Activated CD8-positive, alpha-beta memory T cell treated with anti-CD3 and anti-CD28 coated beads for 1 hour (primary cell): ENCODE measurements at places on chromosomes 7 and 10.

DNA sequence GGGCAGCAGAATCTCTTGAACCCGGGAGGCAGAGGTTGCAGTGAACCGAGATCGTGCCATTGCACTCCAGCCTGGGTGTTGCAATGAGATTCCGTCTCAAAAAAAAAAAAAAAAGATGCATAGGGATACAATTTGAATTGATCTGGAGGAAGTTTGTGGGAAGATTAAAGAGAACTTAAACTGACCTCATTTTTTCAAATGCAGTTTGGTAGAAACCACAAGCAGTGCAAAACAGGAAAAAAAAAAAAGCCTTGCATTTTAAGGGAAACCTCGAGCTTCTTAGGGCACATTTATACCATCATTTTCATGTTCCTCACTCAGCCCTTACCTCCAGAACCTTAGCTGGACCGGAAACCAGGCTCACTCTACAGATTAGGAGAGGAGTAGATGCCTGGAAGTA is 2.8 kb downstream of the KCTD7 start:
- no peak for DNase-seq

- no peak for DNase-seq
Measured at GRCh38 chr10:14608381-14609001, 166.2 kb downstream of the FAM107B start.

DNA sequence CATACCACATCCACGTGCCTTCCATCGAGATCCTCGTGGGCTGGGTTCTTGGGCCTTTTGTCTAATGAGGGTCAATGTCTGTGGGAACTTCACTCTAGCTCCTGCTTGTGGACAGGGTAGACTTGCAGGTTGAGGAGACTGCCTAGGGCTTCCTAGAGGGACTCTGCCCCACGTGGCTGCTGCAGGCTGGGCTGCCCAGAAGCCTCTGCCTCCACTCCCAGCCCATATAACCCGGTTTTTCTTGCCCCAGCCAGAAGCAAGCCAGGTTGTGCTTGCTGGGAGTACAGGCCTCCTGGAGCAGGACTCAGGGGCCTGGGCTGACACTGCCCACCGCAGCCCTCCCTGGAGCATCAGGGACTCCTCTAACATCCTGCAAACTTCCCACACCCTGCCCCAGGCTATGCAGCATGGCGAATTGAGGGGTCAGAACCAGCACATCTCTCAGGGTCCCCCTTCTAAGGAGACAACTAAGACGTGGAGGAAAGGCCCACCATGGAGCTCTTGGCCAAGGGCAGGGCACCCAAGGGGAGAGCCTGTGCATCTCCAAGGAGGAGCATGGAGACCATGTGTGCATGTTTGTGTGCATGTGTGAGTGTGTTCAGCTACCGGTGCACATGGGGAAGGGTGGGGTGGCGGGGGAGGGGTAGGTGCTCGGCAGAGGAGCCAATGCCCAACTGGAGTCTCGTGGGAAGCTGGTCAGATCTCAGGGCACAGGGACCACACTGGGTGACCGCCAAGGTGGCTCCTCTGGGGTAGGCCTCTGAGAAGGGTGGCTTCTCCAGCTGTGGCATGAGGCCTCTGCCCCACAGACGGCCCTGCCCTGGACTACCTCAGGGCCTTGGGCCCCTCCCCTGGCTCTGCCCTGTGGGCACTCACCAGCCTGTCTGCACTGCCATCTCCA is 62.6 kb downstream of the RASGEF1A start:
- DNase-seq = no peak

DNA sequence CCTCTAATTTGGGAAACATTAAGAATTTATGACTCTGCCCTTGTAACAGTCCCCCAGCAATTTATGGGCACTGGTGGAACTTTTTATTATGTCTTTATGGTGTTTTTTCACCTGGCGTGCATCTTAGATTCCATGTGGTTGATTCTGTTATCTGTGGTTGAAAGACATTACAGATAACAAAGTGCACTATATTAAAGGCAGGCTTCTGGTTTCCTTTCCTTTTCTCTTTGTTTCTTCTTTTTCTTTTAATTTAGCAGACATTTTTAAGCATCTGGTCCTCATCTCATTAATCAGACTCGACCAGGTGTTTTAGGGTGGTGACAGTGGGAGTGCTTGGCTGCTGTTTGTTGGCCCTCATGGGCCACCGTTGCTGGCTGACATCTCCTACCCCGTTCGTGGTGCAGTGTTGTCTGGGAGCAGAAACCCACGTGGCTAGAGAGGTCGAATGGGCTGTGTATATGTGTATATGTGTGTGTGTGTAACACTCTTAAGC is 77.4 kb downstream of the LRMDA start:
- DNase-seq = no peak

- DNase-seq = no peak
Measured at GRCh38 chr7:11185179-11185815, 211.6 kb downstream of the PHF14 start.

- peak; percentile 23 for DNase-seq
Measured at GRCh38 chr7:25862261-25863004, 289.6 kb upstream of the NFE2L3 start.

- no peak for DNase-seq
Measured at GRCh38 chr7:106772655-106773108, 92.4 kb upstream of the PIK3CG start.

DNA sequence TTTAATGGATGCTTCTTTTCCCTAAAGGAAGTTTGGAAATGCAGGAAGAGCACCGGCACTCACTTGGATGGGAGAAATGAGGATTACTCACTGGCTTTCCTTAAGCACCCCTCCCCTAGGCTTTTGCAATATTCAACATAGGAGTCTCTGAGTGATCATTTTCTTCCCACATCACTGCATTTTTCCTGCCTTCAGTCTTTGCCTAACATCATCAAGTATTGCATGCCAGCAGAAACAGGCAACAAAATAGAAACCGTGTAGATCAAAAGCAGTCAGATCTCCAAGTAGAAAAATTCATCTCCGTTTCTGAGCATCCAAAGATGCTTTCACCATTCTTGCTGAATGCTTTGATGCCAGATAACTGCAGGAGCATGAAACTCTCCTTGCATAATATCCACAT is 119.9 kb downstream of the ADCYAP1R1 start:
- DNase-seq = no peak

GRCh38 chr10:11381023-11381422 is 230.4 kb downstream of the USP6NL start:
- DNase-seq = no peak

DNA sequence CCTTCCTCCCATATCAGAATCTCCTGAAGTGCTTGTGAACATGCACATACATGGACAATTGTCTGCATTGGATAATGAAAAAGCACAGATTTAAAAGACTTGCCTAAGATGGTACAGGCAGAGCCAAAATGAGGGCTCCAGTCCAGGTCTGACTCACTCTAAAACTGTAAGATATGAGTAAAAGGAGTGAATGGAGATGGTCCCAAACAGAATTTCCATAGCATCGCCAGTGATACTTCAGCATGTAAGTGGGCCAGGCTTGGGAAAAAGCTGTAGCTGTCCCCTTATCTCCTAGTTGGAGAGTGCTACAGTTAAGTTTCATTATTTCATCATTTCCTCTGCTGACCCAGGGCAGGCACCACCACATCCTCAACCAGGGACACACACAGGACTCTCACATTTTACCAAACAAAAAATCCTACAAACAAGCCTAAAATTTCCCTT is 26.4 kb upstream of the IL6 start:
- DNase-seq = no peak

- DNase-seq = peak; percentile 97
Measured at GRCh38 chr7:139359366-139360209, at the start of gene LUC7L2. Gene LUC7L2, plus strand, starts transcription at chr7:139359894. Its CDS starts 368 bp downstream, at chr7:139360262.

DNA sequence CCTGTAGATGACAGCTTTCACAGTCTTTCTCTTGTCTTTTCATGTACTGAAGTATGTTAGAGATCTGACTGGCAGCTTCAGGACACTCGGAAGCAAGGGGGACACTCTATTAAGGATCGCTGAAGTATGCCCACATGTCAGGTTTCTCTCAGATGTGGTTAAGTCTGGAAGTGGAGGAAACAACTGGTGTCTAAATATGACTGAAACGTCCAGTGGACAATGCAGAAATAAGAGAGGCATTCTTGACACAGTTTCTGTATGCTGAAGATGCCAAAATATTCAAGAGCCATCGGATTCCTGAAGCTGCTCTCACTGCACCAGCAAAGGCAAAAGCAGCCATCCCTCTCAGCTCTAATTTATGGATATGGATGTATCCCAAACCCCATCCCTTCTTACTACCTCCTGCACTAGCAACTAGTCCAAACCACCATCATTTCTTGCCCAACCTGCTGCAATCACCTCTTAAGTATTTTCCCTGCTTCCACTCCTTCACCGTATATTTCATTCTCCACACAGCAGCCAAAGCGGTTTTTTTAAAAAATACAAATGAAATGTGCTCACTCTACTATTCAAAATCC is 113.4 kb downstream of the REEP3 start:
- no peak for DNase-seq

DNA sequence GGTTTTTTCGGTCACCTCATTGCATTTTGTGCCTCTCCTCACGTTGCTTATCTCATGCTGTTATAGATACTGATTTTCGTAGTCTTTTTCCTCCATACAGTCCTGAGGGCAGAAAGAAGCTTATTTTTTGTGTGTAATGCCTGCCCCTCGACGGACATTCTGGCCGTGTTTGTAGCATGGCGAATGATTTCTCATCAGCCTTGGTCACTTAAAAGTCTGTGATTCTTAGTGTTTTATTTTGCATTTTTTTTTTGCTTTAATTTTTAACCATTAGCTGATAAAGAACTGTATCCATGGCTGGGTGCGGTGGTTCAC is 469 bp upstream of the NOC3L start:
- no peak for DNase-seq

GRCh38 chr7:155713384-155713783 is 68.9 kb downstream of the RBM33 start:
- no peak for DNase-seq
